Muscle of leg (tissue), 16 donors: ENCODE measurements at places on chromosomes 3 and 15.

DNA sequence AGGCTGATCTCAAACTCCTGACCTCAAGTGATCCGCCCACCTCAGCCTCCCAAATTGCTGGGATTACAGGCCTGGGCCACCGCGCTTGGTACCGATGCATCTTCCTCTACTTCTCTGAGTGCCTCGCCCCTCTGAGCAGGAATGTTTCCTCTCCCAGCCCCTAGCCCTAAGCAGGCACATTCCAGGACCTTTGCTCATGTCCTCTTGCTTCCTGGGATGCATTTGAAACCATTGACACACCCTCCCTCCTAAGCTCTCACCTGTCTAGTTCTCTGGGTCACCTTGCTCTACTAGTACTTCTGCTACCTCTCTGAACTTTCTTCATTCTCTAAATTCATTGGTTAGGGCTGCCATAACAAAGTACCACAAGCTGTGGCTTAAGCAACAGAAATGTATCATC, 17.9 kb upstream of the UACA start:
- no peak for DNase-seq
- no peaks in the 10 kb centered on the region for H3K4me1 ChIP-seq
- H3K4me3 ChIP-seq, result no peak overlapping the region
- no peaks in the 10 kb centered on the region for H3K36me3 ChIP-seq

DNA sequence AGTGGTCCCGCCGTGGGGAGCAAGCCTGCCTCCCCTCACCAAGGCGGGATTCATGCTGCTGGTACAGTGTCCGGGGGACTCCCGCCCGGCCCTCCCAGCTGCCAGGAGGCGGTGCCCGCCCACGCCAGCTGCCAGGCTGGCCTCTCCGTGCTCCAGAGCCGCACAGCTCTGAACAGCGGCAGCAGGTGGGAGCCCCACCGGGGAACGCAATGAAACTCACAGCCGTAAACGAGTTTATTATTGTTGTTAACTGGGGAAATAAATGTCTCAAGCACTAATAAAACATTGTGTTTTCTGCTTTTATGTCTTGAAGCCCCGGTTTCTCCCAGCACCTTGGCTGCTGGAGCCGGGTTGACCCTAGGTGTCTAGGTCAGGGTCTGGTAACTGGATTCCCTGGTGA, 317.7 kb upstream of the TLE3 start:
- no peak overlapping the region for H3K27ac ChIP-seq
- peak; percentile 69 for DNase-seq
- peaks cover 17% of the 10 kb centered on the region for H3K27me3 ChIP-seq
- H3K36me3 ChIP-seq, result no peaks in the 10 kb centered on the region

DNA sequence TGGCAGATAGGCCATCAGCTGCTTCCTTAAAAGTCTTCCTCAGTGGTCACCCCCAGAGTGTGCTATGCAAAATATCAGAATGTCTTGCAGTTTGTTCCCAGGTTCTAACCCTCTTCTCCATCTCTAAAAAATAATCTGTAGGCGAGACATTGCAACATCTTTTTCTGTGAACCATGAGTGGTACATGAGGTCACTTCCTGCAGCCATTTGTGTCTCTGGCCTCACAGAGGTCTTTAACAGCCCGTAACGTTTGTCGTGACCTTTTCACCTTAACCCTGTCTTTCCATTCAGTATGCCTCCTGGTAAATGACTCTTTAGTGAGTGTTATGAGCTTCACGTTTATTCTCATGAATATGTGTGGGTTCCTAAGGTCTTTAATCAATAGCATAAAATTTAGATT, 145.4 kb downstream of the KLHL25 start:
- DNase-seq, result peak; percentile 72

GRCh38 chr3:18657858-18658820, 233.0 kb upstream of the SATB1 start:
- DNase-seq, result no peak
- H3K27ac ChIP-seq, result no peak overlapping the region
- H3K36me3 ChIP-seq, result no peaks in the 10 kb centered on the region
- no peaks in the 10 kb centered on the region for H3K4me1 ChIP-seq
- no peaks in the 10 kb centered on the region for H3K27me3 ChIP-seq

GRCh38 chr15:66722757-66723540, 20.9 kb downstream of the SMAD6 start:
- H3K4me3 ChIP-seq, result no peak overlapping the region
- no peak for DNase-seq
- no peak overlapping the region for H3K27ac ChIP-seq
- H3K4me1 ChIP-seq, result peaks cover 12% of the 10 kb centered on the region

DNA sequence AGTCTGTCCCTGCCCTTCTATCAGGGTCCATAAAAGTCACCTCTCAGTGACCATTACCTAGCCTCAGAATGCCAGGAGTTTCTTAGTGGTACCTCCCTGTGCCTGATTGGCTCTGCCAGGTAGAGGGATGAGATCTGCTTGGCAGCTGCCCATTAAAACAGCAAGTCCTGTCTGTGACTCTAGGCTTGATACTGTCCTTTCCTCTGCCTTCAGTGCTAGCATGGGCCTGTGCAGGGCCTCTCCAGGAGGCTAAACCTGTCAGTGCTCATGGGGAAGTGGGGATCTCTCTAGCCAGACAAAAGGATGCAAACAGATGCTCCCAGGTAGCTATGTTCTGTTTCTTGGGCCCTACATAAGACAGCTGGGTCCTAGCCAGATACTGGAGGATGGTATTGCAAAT, 10.0 kb upstream of the MANF start:
- no peaks in the 10 kb centered on the region for H3K36me3 ChIP-seq
- H3K27ac ChIP-seq, result no peak overlapping the region
- H3K27me3 ChIP-seq, result no peaks in the 10 kb centered on the region
- DNase-seq, result no peak
